ENCODE measurements at places on chromosomes 3 and 15.

DNA sequence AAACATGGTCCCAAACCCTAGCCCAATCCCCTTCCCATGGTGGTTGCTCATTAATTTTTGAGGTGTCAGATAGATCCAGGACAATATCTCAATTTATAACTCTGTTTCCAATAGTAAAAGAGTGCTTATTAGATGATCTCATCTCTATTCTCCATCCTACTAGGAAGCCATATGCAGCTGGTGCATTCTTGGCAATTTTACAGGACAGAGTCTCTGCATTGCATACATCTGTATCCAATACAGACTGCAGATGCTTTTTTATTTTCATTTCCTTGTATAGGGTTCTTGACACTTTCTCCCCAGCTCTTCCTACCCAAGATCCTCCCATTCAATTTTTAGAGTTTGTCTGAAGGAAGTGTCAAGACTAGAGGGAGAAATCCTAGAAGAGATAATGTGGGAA is 194.8 kb upstream of the DPH6 start:
- no peak for DNase-seq

GRCh38 chr3:147008886-147009285 is 397.5 kb downstream of the ZIC4 start:
- DNase-seq: no peak

DNA sequence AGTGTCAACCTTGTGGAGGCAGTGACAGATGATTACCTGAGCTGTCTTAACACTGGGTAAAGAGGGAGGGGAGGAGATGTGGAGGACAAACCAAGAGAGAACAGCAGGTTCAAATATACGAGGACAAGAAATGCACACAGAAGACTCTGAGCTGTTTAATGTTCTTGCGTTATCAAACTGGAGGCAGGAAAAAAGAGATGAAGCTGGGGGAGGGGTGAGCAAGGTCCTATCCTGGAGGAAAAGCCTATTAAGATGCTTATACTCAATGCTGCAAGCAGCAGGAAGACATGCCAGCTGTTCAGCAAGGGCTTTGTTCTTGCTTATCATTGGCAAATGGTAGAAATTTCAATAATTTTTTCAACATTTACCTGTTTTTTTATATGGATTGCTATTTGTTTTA is 345.7 kb upstream of the TRIM42 start:
- DNase-seq: no peak

DNA sequence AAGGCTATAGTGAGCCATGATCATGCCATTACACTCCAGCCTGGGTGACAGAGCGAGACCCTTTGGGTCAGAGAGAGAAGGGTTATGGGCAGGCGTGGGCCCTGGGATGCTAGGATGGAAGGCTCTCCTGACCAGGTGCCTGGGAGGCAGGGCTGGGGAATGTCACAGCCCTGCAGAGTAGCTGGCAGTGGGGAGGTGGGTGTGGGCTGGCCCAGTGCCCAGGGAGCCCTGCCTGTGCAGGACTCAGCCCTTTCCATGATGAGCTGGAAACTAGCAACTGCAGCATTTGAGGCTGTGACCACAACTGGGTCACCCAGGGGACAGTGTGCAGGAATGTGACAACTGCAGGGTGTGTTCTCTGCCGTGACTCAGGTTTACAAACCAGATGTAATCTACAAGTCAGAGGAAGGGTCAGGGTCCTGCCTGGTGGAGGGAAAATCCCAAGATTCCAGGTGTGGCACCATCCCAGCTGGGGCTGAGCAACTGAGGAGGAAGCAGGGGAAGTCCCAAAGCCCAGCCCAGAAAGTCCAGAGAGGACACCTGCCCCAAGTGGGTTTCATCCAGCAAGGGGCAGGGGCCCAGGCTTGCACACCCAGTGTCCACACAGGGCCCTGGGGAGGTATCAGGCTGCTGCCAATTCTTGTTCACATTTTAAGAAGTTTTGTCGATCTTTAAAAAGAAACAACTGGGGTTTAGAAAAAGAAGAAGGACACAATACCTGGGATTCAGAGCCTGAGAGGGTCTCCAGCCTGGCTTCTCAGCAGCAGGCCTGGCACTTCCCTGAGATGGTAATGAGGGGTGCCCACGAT is 45.5 kb downstream of the SLC28A1 start:
- no peak for DNase-seq

DNA sequence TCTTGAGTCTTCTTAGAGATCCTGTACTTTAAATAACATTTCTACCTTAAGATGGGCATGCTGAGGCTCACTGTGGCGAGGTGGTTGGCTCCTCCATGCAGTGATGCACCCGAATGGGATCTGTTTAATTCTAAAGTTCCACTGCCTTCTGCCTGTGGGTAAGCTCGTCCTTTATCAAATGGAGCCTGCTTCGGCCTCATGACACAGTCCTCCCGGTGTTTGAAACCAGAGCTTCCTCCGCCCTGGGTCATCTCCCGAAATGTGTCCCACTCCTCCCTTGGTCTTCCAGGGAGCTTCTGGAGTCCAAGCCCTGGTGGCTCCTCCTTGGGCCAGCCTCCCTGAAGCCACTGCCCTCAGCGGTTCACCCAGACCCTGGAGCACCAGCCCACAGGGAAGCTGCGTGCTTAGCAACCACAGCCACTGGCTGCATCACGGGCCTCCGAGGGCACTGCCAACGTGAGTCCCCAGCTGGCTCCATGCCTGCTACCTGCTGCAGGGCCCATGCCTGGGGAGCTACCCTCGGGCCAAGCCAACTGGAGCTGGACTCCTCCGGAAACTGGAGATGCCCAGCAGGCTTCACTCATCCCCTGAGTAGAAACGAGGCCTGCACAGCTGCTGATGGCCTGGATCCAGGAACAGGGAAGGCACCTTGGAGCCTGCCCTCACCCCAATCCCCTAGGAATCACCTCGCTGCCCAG is 3.3 kb downstream of the RHCG start:
- no peak for DNase-seq

- no peak for DNase-seq
Observed at GRCh38 chr15:62291262-62291661, 126.2 kb upstream of the C2CD4B start.

- DNase-seq: no peak
Observed at GRCh38 chr3:188779281-188779980, 392.3 kb upstream of the TPRG1 start.

DNA sequence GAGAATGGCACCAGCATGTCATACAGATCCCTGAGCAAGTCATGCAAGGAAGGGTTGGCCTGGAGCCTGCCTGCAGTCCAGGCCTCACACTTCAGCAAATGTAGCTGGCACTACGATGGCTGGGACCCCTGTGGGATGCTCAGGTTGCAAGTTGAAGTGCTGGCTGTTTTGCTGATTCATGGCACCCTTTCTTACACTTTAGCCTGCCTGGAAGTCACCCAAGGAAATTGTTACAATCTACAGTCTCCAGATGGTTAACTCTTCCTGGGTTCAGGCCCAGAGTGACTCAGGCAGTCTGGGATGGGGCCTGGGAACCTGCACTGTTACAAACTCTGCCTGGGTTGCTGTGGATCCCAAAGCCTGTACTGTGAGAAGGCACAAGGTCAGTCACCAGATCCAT is 91.0 kb upstream of the SLC6A11 start:
- DNase-seq: no peak

GRCh38 chr15:78322724-78323521 is 17.2 kb upstream of the CRABP1 start:
- DNase-seq: no peak

DNA sequence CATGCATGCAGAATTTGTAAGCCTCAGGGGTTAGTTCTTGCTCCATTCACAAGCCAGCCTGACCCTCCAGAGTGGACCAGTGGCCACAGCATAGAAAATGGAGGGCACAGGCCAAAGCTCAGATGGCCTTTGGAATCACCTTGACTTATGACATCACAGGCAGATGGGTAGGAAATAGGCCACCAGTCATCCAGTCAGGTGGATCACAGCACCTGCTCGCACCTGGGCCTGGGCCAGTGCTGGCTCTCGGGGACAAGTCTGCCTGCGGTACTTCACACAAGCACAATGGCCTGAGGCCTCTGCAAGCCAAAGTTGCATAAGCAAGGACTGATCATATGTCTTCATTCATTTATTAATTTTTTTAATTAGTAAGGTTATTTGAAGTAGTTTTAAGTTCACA is 39.3 kb downstream of the PPCDC start:
- no peak for DNase-seq

DNA sequence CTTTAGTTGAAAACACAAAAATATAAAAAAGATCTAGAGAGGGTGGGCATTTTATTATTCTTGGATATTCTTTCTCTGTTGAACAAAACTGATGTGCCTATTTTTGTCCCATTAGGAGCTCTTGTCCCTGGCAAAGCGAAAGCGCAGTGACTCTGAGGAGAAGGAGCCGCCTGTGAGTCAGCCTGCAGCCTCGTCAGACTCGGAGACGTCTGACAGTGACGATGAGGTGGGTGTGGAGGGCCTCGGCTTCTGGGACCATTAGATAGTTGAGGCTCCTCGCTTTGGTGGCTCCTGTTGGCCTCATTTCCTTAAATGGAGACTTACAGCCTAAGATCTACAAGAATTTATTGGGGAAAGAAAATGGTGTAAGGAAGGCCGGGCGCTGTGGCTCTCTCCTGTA is 21.3 kb downstream of the RTF1 start:
- DNase-seq: no peak

- no peak for DNase-seq
Observed at GRCh38 chr3:154904328-154904727, 175.8 kb upstream of the MME start.

DNA sequence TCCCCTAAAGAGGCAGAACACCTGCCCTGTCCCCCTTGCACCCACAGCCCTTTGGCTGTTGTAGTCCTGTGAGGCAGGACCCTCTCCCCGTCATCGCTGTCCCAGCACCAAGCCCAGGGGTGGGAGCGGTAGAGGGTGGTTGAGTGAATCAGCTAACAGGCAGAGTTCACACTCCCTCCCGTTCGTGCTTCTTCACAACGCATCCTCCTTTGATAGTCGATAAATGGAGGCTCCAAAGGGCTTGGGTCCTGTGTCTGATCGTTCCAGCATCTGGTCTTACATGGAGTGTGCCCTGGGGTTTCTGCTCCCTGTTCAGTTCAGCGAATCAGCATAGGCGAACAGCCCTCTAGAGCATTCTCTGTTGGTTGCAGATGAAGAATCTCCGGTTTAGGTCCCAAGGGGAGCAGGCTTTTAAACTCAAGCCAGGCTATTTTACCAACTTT is 820 bp upstream of the HMCES start:
- no peak for DNase-seq

DNA sequence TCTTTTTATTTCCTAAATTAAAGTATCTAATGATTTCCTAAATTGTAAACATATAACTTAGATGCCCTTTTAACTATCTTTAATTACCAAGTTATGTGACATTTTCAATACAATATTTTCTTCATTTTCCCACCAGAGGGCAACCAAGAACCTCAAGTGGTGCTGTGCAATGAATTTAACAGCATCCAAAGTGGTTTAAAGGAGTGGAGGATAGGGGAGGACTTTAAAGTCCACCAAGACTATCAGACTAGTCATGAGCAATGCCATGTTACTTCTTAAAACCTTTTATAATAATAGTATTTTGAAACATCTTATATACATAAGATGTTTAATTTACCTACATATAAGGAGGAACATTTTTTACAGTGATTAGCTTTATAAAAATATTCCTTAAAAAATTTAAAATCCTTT is 74.4 kb downstream of the DLG1 start:
- no peak for DNase-seq

GRCh38 chr15:99957642-99958013 is 224.4 kb upstream of the LYSMD4 start:
- DNase-seq: no peak

GRCh38 chr3:27431116-27431515 is 53.1 kb downstream of the SLC4A7 start:
- DNase-seq: no peak

DNA sequence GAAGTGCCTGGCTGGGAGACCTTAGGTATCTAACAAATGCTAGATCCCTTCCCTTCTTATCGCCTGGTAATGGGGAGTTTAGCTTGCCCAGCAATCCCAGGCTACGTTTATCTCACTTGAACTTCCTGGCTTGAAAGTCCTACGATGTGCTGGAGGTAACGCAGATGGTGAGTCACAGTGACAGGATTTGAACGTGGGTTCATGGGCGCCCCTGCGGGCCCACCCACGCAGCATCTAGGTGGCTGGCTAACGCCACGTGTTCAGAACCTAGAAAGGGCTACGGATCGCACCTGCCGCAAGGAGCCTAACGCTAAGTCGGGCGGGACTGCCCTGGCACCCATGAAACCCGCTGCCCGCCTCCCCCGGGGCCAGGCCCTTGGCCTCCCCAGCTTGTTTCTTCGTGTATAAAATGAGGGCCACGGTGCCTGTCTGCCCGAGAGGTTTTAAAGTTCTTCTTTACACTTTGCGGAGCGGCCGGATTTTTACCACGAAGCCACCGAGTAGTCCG is 600 bp upstream of the USP3 start:
- peak; percentile 83 for DNase-seq

- DNase-seq: no peak
Observed at GRCh38 chr3:54954521-54954920, 26.7 kb upstream of the LRTM1 start.

DNA sequence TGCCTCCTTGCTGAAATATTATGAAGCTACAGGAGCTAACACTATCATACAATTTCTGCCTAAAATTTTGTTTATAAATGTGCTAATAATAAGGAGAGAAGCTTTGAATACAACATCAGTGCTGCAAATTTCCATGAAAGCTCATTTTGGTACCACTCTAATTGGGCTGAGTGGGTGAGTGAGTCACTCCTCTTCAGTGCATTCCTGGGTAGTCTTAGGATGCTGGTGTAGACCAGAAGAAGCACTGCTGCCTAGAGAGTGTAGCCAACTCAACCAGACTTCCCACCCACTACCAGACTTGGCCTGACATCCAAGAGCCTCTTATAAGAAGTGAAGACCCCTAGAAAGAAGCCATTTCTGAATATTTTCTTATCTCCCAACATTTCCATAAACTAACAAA is 32.5 kb upstream of the CCDC54 start:
- no peak for DNase-seq

DNA sequence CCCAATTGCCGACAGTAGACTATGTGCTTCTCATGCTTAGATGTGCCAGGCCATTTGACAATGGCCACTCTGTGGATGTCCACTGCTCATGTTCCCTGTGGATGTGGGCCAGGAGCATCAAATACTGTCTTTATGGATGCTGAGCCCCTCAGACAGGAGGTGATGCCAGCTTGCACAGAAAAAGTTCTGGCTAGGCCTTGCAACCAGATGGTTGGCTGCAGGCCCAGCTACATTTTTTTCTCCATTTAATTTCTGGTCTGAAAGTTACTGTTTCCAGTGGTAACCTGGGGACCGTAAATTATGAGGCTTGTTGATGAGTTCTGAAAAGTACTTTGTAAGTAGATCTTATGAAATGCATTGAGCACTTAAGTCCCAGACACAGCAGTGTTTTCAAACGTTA is 228.5 kb downstream of the CHL1 start:
- DNase-seq: no peak

DNA sequence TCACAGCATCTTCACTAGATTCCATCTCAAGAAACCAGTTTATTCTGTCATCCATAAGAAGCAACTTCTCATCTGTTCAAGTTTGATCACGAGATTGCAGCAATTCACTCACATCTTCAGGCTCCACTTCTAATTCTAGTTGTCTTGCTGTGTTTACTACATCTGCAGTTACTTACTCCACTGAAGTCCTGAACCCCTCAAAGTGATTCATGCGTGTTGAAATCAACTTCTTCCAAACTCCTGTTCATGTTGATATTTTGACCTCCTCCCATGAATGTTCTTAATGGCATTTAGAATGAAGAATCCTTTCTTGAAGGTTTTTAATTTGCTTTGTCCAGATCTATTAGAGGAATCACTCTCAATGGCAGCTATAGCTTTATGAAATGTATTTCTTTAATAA is 287.6 kb upstream of the TBL1XR1 start:
- DNase-seq: no peak

GRCh38 chr15:40908095-40908494 is 13.8 kb downstream of the VPS18 start:
- DNase-seq: no peak

Data from stimulated activated CD4-positive, alpha-beta T cell treated with anti-CD3 and anti-CD28 coated beads, TNF-alpha, amount 100 ng/mL, for 4 hours (primary cell).